ENCODE measurements at places on chromosomes 3 and 15.

DNA sequence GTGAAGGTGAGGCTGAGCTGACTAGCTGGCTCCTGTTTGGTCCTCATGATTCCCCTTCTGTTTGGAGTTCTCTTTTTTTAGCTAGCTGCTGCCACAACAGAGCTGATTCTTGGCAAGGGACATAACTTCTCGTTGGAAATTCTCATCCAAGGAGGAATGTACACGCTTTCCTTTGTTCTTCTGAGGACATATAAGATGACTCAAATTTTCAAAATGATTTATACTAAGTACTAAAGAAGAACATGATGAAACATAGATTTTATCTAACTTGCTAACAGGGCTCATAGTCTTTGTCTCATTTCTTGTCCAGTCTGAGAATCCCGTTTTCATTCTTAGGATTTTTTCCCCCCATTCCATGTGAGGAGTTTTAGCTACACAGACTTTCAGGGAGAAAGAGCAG, 2.9 kb upstream of the TFG start:
- DNase-seq, result no peak

DNA sequence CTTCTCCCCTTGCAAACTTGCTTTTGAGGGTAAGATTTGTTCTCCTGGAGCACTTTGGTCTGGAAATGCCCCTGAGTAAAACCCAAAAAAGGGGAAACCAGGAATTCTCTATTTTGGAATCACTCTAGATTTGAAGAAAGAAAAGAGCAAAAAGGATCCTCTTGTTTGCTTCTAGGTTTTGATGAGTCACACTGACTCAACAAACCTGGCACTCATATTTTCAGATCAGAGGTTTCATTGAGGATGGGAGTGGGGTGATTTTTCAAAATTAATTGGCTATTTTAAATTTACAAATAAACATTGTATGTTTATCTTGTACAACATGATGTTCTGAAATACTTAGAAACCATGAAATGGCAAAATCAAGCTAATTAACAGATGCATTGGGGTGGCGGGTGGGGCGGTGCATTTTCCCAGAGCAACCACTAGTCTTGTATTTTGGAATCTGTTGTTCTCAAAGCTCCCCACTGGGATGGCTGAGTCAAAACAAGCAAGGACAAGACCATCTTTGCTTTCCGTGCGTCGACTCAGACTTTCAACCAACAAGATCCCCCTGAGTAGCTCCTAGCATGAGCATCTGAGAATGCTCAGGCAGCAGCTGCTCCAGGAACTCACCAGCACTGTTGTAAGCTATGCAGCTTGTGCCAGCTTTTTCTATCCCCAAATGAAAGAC, 451.4 kb downstream of the WDR72 start:
- no peak for DNase-seq

- no peak for DNase-seq
Observed at GRCh38 chr3:128946411-128946810, 47.5 kb downstream of the CFAP92 start.

- DNase-seq, result no peak
Observed at GRCh38 chr15:99421172-99421656, 144.6 kb upstream of the MEF2A start.

- DNase-seq, result no peak
Observed at GRCh38 chr3:126051234-126051633, 32.7 kb downstream of the SLC41A3 start.

DNA sequence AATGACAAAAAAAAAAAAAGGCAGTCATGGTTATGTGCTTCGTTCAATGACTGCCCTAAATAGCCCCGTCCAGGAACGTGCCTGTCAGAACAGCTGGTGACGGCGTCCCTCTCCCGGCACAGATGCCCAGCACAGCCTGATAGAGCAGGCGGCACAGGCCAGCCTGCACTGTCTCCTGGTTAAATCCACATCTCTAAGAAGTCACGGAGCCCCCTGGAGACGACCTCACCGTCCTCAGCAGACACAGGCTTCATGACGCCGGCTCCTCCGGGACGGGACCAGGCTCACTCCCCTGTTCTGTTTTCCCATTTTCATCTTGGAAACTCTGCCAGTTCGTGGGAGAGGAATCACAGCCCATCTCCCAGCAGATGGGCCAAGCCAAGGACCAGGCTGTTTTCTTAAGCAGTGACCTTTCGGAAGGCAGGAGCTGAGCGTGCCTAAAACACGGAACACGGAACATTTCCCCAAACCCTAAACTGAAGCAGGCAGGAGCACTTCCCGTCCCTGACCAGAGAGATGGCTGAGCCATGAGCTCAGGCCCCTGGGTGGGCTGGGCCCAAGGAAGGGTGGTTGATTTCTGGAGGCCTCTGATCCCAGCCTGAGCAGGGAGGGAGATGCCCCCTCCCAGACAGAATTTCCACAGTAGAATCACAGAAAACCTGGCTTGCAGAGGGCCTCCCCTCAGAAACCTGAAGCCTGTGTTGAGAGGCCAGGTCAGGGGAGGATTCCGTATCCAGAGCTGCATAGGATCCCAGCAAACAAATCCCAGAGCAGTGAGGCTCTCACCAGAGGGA, 35.9 kb downstream of the ADCY5 start:
- DNase-seq, result no peak

- DNase-seq, result no peak
Observed at GRCh38 chr15:98845138-98845884, 162.3 kb downstream of the PGPEP1L start.

- DNase-seq, result no peak
Observed at GRCh38 chr3:54698054-54698453, 229.8 kb downstream of the LRTM1 start.

DNA sequence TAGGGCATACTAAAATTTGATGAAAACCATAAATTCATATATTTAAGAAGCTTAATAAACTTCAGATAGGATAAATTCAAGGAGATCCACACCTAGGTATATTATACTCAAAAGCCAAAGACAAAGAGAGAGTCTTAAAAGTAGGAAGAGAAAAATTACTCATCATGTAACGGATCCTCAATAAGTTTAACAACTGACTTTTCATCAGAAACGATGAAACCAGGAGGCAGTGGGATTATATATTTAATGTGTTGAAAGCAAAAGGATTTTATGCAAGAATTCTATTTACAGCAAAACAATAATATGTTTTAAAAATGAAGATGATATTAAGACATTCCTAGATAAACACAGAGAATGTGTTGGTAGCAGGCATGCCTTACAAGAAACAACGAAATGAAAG, 202.7 kb downstream of the OXSM start:
- DNase-seq, result no peak

- DNase-seq, result no peak
Observed at GRCh38 chr3:40911928-40912327, 287.4 kb upstream of the CTNNB1 start.

- no peak for DNase-seq
Observed at GRCh38 chr15:44738340-44738984, 2.1 kb downstream of the TRIM69 start.

GRCh38 chr3:156471431-156471830, 83.5 kb downstream of the SSR3 start:
- no peak for DNase-seq

DNA sequence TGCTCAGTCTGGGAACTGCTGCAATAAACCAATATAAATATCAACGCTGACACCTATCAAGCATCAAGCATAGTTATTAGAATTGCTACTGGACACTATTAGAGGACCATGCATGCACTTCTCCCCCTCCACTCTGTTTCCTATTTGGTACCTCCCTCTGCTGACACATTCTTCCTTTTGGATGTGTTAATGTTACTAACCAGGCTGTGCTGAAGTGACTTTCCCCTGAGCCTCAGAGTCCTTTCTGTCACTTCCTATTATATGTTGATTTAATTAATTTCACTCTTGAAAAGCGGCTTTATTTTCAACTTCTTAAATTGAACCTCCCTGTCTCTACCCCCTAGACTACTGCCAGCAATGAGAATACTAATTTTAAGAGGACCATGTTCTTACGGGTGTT, 379.1 kb downstream of the MCTP2 start:
- DNase-seq, result no peak

- peak; percentile 31 for DNase-seq
Observed at GRCh38 chr15:88243895-88244787, 12.4 kb downstream of the NTRK3 start.

GRCh38 chr3:24377218-24377993, 117.2 kb downstream of the THRB start:
- DNase-seq, result no peak

GRCh38 chr3:27715454-27715806, 6.7 kb downstream of the EOMES start:
- DNase-seq, result no peak

GRCh38 chr15:62564886-62565633, 400.0 kb upstream of the C2CD4B start:
- DNase-seq, result no peak

GRCh38 chr3:1179146-1179545, 86.3 kb downstream of the CNTN6 start:
- DNase-seq, result no peak

- no peak for DNase-seq
Observed at GRCh38 chr15:35023804-35024203, 35.7 kb upstream of the ZNF770 start.

DNA sequence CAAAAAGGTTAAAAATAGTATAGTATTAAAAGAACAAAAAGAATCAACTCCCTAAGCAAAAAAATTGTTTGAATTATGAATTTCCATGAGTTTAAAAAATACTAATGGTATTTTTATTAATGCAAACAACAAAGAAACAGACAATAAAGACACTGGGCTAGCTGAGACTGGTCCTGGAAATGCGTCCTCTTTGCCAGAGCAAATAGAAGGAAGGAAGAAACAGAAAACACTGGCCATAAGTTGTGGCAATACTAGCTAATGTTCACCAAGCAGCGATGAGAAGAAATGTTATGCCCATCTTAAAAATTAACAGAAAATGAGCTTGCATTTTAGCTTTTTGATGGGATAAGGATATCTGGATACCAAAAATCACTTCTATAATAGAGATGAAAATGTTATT, 88.6 kb downstream of the TBL1XR1 start:
- DNase-seq, result no peak

DNA sequence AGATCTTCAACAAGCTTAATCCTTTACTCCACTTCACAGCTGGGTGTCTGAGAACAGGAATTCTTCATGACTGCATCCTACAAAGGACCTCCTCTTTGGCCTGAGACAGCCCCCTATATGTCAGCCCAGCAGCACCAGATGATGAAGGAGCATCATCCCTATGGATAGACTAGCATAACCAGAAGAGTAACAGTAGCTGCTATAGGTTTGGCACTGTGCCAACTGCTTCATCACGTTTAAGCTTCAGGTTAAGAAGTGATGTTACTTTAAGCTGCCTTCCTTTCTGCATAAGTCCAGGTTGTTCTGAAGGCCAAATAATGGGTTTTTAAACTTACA, 50.6 kb downstream of the CMSS1 start:
- no peak for DNase-seq

DNA sequence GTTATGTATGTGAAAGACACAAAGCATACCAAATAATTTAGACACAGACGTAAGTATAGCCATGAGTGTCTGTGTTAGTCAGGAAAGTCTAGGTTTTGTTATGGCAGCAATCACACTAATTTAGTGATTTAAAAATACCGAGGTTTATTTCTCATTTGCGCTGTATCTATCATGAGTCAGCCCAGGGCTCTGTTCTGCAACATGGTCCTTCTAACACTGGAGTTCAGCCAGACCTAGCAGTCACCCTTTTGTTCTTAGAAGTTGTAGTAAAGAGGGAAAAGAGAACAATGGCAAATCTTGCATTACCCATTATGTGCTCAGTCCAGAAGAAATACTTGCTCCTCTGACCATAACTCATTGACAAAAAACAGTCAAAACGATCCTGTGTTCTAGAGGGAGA, 311.5 kb downstream of the NLGN1 start:
- no peak for DNase-seq

GRCh38 chr3:149509526-149509925, 35.0 kb downstream of the TM4SF4 start:
- DNase-seq, result no peak

- peak; percentile 48 for DNase-seq
Observed at GRCh38 chr3:152183473-152183872, 85.3 kb upstream of the MBNL1 start.

DNA sequence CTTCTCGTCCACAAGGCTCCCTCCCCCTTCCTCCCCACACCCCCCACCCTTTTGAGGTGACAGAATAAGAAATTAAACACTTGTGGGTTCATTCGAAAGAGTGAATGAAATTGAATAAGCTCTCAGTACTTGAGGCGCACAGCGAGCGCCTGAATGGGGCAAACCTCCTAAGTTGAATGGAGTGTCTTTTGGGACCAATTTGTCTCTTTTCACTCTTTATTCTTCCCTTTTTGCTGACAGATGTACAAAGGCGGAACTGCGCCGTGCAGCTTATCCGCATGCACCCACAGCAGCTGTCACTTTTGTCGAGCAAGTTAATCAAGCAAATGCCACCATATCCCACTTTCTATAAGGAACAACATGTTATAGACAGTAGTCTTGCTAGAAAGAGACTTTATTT, 47.9 kb upstream of the FEZF2 start:
- DNase-seq, result no peak

DNA sequence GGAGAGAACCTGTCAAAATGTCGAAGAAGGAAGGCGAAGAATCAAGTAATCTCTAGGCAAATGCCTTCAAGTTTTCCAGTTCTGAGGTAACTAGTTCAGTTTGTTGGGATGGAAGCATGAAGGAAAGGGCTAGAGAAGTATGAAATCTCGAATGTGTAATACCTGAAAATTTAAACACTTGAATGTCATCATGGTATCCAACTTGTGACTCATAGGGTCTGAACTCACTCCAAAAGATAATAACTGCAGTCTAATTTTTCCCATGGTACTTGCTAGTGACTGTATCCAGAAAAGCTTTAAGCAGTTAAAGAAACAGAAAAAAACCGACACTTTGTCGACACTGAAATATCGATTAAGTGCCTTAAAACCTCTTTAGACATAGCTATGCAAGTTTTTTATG, 102.9 kb upstream of the CHRM5 start:
- no peak for DNase-seq

DNA sequence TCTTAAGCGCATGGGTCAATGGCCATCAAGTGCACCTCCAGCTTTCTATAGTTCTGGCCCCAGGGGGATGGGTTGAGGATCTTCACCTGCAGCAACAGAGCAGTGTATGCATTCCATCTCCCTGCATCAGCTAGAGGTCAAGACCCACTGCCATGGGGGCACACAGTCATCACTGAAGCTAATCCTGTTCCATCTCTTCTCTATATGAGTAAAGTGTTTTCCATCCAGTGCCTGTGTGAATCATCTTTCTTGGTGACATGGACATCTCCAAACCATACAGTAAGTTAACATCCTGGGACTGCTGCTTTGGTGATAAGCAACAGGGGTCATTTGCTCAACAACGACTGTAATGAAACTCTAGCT, 4.4 kb upstream of the ENTPD3 start:
- no peak for DNase-seq

GRCh38 chr15:60386615-60387014, 11.2 kb downstream of the ANXA2 start:
- no peak for DNase-seq

- DNase-seq, result no peak
Observed at GRCh38 chr3:135897715-135898114, 67.8 kb upstream of the PPP2R3A start.

DNA sequence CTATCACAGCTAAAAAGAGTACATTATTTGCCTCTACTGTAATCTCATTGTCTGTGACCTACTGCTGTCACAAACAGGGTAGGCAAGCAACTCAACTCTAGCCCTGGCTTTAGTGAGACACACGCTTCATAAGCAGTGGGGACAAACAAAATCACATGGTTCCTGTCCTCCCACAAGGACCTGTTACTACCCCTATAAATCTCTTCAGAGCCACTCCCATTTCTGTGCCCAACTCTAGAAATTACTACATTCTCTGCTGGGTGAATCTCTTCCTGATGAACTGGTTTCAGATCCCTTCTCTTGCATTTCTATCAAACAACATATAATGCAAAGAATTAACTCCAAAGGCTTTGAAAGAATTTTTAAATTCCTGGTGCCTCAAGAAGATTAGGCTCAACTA, 117.3 kb downstream of the DMXL2 start:
- DNase-seq, result no peak
